ENCODE measurements at places on chromosomes 2 and 18. TPM values are rescaled to one million over a fixed set of nuclear protein-coding genes. Genes with fewer than 3 reads are reported as not detected.

The AQP4 gene
- total RNA-seq: 0.33 TPM

The RAB6C gene
- 0.08 TPM for total RNA-seq

The CABLES1 gene
- total RNA-seq: 8.9 TPM

The AQP12B gene
- total RNA-seq: not detected

- H3K27me3 ChIP-seq: no peaks in the 10 kb centered on the region
- H3K27ac ChIP-seq: no peak overlapping the region
- no peak overlapping the region for H3K4me3 ChIP-seq
- no peaks in the 10 kb centered on the region for H3K36me3 ChIP-seq
Observed at GRCh38 chr2:189657867-189658266, 3.4 kb upstream of the ASNSD1 start.

GRCh38 chr2:26530696-26531095 is 52.8 kb upstream of the OTOF start:
- no peak overlapping the region for H3K27ac ChIP-seq
- H3K4me1 ChIP-seq: no peaks in the 10 kb centered on the region
- no peak overlapping the region for H3K4me3 ChIP-seq
- no peaks in the 10 kb centered on the region for H3K27me3 ChIP-seq
- no peaks in the 10 kb centered on the region for H3K36me3 ChIP-seq

DNA sequence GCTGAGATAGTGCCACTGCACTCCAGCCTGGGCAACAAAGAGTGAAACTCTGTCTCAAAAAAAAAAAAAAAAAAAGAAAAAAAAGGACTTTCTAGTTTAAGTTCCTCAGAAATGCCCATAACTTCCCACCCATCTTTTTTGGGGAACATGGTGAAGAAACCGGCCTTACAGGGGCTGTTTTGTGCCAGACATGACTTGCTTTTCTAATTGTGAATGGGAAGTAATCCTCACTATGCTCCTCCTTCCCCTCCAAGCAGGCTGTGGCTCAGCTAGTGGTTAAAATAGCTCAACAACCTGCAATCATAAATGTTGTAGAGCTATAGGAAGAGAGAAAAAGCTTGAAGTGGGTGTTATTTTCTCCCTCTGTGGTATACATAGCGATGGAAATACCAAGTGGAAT is 34.1 kb upstream of the OLA1 start:
- no peak for DNase-seq
- H3K4me1 ChIP-seq: no peaks in the 10 kb centered on the region
- no peak overlapping the region for H3K27ac ChIP-seq
- no peaks in the 10 kb centered on the region for H3K36me3 ChIP-seq
- peaks cover 3% of the 10 kb centered on the region for H3K27me3 ChIP-seq

Data from liver (tissue), 10 donors.